Bone marrow (tissue), 2 donors: ENCODE measurements at places on chromosomes 4 and X.

GRCh38 chrX:139332441-139332840 lies 198.1 kb upstream of the F9 start:
- DNase-seq, result no peak

- DNase-seq, result no peak
Observed at GRCh38 chr4:183408796-183409195, 35.6 kb upstream of the CDKN2AIP start.

DNA sequence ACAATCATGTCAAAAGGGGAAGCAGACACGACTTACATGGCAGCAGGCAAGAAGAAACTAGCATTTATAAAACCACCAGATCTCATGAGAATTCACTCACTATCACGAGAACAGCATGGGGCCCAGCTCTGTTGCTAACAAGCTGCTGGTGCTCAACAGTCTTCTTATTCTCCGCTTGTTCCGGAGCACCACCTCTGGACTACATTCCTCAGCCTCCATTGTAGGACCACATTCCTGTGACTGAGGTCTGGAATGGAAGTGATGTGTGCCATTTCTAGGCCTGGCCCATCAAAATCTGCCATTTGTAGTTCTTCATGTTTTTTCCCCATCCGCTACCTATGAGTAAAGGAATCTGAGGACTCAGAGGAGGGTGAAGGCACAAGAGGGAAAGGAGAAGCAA lies 111.5 kb upstream of the PTCHD1 start:
- DNase-seq, result no peak

DNA sequence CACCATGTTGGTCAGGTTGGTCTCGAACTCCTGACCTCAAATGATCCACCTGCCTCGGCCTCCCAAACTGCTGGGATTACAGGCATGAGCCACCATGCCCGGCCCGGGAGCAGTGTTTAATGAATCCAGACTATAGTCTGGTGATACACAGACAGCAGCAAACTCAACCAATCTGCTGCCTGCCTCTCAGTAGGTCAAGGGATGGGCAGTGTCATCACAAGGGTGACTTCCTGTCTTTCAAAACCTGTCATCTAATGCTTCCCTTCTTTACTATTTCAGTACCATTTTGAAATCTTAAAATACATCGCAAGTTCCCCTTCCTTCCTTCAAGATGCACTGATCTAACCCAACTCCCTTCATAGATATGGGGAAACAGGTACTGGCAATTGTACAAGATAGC lies 8.4 kb downstream of the RPL39 start:
- DNase-seq, result no peak

DNA sequence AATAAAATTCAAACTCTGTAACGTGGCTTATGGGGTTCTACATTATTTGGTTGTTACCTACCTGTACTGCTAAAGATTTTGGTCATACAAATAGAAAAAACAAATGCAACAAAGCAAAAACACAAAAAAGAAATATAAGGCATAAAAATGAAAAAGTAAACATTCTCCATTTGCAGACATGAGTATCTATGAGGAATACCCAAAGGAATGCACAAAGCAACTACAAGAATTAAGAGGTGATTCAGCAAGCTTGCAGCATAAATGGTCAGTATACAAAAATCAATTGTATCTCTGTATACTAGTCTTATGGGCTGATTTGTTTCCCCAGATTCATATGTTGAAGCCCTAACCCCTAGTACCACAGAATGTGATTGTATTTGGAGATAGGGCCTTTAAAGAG lies 3.6 kb upstream of the PDE5A start:
- no peak for DNase-seq

DNA sequence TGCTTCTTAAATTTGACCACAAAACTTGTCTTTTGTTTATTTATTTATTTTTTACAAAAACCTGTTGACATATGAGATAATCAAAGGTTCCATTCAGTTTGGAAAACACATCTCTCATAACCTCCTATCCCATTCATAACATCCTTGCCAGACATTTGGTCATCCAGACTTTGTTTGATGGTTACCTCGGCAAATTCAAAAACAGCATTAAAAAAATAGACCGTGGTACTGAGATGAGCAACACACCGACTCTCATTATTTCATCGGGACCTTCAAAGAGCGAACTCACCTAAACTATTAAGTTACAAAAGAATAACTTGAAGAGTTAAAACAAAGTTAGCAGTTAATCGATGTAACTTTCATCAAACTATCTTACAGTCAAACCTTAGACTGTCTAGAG lies 85.8 kb upstream of the RPS6KA3 start:
- DNase-seq, result no peak

- no peak for DNase-seq
Observed at GRCh38 chr4:133550436-133550835, 401.3 kb downstream of the PCDH10 start.

DNA sequence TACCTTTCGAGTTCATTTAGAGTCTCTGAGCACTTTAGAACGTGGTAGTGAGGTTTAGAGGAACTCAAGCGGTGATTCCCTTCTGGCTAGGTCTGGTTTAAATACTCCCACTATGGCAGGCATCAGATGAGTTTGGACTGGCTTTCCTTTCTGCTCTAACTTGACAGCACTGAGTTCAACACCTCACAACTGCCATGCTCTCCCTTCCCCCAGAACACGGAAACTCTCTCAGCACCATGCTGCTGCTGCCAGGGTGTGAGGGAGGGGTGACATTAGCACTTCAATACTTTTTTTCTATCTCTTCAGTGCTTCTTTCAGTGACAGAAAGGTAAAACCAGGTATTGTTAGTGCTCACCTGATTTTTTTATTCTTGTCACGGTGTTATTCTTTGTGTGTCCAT lies 234.5 kb upstream of the AGTR2 start:
- no peak for DNase-seq

GRCh38 chrX:107619885-107620322 lies 8.4 kb upstream of the PRPS1 start:
- DNase-seq, result no peak

DNA sequence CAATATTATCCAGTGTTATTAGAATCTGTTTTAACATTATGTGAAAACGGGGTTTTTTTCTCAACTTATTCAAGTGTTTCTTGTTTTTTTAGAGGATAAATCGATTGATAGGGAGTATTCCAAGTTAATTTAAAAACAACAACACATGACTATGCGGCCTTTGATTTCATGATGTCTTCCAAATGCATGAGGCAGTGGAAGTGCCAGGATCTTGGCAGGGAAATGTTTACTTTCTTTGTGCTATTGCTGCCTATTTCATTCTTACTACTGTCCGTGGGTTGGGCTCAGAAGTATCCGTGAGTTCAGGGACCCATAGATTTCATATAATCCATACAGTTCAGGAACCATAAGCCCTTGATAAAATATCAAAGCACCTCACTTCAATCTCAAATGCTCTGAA lies 64.6 kb downstream of the ABCG2 start:
- DNase-seq, result no peak

DNA sequence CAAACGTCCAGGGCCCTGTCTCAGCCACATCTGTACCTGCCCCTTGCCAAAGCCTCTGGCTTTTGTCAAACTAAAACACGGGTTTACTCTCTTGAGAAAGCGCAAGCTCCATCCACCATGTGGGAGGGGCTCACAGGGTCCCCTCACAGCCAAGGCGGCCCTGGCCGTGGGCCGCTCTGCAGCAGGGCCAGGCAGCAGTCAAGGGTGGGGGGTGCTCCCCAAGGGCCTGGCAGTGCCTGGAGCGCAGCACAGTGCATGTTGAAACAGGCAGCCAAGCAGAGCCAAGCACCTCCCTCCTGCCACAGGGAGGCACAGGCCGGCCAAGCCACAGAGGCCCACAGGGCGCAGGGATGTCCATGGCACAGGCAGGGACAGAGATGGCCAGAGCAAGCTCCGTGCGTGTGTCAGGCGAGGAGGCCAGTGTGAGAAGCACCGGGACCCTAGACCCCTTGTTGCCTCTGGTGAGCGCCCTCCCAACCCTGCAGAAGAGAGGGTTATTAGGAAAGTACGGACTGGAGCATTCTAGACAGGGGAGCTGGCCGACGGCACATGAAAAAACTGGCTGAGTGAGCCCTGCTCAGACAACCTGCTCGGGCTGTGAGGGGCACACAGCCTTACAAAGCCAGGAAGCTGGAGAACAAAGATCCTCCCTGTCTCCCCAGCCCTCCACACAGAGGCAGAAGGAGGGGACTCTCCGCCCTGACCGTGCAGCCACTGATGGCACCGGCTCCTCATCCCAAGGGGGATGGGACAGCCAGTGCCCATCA lies 39.0 kb downstream of the FAM53A start:
- no peak for DNase-seq
